ENCODE measurements at places on chromosomes 4 and X. TPM values are rescaled to one million over a fixed set of nuclear protein-coding genes. Genes with fewer than 3 reads are reported as not detected.

Gene TRIML2
- total RNA-seq, result 34.9 TPM

Gene SRPK3
- total RNA-seq, result 0.12 TPM

Gene PLAC1
- 0.52 TPM for total RNA-seq

Gene PAGE2B
- total RNA-seq, result not detected

Gene SSX3
- total RNA-seq, result not detected

Gene PRRG1
- total RNA-seq, result 23.1 TPM

Gene FHIP1A
- 0.12 TPM for total RNA-seq

Gene TGIF2LX
- not detected for total RNA-seq

Gene TRMT44
- 5.7 TPM for total RNA-seq

Gene XKRX
- 2.6 TPM for total RNA-seq

Gene GPRASP3
- total RNA-seq, result 2.3 TPM

Gene CHRNA9
- not detected for total RNA-seq

Gene CBR4
- 14.8 TPM for total RNA-seq

Gene PCYT1B
- 0.40 TPM for total RNA-seq

Gene PABPC1L2B
- not detected for total RNA-seq

Gene ADGRG4
- total RNA-seq, result not detected

Gene F8
- total RNA-seq, result 3.4 TPM

Gene TBX22
- not detected for total RNA-seq

Gene BRS3
- not detected for total RNA-seq

Gene SPANXN3
- not detected for total RNA-seq

Gene SAGE1
- total RNA-seq, result not detected

Gene CYLC1
- total RNA-seq, result not detected

Data from NCI-H460 (cell line).